Posterior cingulate gyrus (tissue), 11 donors: ENCODE measurements at places on chromosomes 3 and 15.

DNA sequence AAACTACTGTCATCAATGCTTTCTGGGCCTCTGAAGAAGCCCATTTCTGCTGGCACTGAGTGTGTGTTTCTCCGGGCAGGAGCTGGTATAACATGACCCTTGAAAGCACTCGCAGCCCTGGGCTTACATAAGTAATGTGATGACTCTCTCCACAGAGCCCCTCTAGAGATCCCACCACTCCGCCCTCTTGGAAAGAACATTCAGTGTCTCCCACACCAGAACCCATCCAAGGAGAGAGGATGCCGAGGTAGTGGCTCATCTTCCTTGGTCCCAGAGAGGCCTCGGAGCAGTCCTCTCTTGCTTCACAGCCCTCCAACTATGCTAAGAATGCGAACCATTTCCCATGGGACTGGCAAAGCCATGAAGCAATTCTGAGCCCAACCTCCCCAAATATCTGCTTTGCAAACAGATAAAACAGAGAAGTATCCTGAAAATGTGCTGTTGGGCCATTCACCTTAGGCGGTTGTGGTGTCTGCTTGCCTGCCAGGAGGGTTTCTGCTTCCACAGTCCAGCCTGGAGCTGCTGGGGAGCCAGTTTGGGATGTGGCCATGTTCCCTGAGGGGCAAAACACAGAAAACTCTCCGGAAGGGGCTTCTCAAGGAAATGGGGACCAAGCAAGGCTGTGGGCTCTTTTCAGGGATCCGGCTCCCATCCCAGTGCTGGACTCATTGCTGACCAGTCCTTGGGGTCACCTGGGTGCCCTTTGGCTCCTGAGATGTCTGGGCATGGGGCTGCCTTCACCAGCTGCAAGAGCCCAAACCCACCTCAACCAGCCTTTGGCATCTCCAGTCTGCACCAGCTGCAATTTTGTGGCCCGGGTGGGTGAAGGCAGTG, 47.3 kb downstream of the AMOTL2 start:
- DNase-seq, result no peak

- no peak for DNase-seq
Measured at GRCh38 chr3:136142592-136142991, 53.5 kb downstream of the MSL2 start.

GRCh38 chr3:119562307-119562961, 3.0 kb upstream of the CD80 start:
- no peak for DNase-seq

- DNase-seq, result no peak
Measured at GRCh38 chr15:68080334-68080733, 26.2 kb downstream of the PIAS1 start.

GRCh38 chr3:66803206-66803605, 194.9 kb upstream of the KBTBD8 start:
- no peak for DNase-seq

- no peak for DNase-seq
Measured at GRCh38 chr3:174397848-174398247, 461.3 kb upstream of the NAALADL2 start.

DNA sequence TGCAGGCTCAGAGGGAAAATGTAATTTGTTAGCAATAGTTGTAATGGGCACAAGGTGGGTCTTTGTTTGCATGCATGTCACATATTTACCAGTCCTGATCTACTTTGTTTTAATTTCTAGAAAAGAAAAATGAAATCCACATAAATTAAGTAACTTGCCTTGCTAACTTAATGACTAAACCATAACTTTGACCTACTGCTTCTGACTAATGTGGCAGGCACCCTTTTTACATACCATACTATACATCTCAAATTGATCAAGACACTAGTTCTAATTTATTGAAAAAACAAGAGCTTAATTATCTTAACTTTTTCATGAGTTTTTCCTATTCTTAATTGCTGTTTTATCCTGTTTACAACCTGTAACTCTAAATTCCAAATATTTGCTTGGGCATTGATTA, 93.2 kb downstream of the ATP11B start:
- DNase-seq, result no peak

DNA sequence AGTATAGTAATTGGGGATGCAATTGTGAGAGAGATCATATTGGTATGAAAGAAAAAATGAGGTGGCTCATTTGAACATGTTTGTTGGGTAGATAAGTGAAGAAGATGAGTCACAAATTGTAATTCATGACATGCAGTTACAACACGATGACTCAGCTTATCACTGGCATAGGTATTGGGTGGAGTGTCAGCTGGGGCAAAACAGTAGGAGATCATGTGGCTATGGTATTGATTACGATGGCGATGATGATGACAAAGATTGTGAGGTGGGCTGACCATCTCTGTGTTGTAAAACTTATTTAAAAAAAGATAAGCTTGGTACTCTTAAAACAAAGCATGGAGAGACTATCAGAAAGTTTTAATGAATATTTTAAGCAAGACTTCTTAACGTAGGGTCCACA, 11.6 kb upstream of the DPH6 start:
- no peak for DNase-seq
